ENCODE measurements at places on chromosomes 12 and 14.
A peak's percentile ranks its signal among the peaks of the same experiment; 100 is the strongest.

DNA sequence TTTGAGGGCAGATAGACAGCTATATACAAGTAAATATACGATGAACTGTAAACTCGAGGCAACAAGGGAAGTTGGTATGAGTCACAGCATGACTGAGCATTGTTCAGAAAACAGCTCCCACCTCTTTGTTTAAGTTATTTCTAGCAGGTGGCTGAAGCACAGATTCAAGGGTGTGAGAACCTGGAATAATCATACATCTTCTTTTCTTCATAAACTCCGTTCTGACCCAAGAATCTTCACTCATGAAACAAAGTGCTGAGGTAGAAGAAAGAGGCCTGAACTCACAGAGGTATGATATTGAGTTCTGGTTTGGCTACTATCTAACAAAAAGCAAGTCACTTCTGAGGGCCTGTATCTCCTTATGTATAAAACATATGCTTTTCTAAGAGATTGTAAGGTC is 364.1 kb upstream of the KITLG start:
- DNase-seq = no peak

- DNase-seq = no peak
Observed at GRCh38 chr12:79842630-79843029, 92.3 kb downstream of the PPP1R12A start.

GRCh38 chr12:131923260-131923659 is 5.8 kb upstream of the PUS1 start:
- no peak for DNase-seq

GRCh38 chr14:94062344-94062940 is 18.6 kb downstream of the DDX24 start:
- no peak for DNase-seq

DNA sequence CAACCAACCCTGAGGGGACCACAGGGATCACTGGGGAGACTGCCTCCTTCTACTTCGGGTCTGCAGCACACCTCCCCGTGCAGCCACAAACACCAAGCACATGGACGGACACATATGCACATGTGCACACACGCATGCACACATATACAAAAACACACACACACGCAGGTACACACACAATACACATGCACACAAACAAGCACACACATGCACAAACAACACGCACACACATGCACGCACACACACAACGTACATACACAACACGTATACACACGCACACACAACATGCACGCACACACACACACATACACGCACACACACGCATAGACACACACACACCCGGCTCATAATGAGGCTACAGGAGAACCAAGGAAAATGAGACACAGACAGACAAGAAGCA is 203.6 kb downstream of the DPF3 start:
- no peak for DNase-seq

GRCh38 chr12:19183121-19183838 is 53.7 kb downstream of the PLEKHA5 start:
- DNase-seq = no peak

DNA sequence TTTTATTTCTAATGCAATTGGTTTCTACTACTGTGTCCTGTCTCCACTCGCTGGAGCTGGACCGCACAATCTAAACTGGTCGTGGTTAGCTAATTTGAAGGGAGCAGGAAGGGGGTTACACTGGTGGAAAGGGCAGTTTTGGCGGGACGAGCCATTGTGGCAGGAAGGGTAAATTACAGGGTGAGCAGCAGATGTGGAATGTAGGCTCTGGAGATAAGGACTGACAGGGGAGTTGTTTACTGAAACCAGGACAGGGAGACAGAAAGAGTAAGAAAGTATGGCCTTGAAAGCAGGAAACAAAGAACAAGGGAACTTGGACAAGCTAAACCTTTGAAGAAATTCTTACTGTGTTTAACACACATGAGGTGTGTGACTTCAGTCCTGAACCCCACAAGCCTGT is 147.8 kb downstream of the ATXN7L3B start:
- DNase-seq = no peak

GRCh38 chr14:61503167-61503801 is 181.9 kb downstream of the PRKCH start:
- DNase-seq = no peak

- no peak for DNase-seq
Observed at GRCh38 chr14:51566831-51567582, 84.7 kb upstream of the FRMD6 start.

DNA sequence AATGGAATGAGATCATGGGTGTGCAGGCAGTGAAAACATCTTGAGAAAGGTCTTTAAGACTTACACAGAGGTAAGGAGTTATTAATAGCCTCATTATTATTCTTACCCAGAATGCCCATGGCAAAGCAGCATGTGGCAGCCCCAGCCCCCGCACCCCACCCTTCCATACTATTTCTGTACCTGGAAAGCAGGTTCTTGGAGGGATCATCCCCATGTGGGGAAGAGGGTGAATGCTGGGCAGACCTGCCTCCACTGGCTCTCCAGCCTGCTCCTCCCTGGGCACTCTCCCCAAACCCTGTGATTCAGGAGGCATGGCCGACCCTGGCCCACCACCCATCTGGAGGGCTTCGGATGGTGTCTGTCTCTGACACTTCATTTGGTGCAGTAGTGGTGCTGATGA is 28.3 kb downstream of the NPC2 start:
- no peak for DNase-seq

DNA sequence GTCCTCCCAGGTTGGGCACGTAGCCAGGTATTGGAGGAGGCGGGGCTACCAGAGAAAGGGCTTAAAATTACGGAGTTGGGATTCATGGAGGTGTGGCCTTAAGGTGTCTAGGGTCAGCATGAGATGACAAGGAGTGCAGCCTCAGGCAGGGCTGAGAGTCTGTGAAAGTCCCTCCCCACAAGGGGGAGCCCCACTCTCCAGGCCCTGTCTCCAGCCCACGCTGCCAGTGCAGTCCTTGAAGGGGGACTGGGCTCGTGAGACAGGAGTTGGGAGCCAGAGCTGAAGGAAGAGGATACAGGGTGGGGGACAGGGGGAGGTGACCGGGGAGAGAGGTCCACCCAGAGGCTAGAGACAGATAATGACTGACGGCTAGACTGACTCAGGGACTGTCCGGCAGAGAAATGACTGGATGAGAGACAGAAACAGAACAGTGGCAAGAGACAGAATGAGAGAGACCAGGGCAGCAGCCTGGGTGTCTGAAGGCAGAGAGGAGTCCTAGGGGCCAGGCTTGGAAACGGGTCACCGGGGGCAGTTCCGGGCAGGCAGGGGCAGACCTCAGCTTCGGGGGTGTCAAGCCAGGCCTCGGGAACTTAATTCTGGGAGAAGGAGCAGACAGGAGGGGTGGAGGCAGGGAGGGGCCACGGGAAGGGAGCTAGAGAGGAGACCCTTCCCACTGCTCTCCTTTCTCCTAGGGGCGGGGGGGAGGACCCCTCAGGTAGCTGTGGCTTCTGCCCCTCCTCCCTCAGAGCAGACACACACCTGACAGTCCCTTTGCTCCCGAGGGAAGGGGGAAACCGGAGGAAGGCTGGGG is 970 bp downstream of the CDH24 start:
- DNase-seq = no peak

DNA sequence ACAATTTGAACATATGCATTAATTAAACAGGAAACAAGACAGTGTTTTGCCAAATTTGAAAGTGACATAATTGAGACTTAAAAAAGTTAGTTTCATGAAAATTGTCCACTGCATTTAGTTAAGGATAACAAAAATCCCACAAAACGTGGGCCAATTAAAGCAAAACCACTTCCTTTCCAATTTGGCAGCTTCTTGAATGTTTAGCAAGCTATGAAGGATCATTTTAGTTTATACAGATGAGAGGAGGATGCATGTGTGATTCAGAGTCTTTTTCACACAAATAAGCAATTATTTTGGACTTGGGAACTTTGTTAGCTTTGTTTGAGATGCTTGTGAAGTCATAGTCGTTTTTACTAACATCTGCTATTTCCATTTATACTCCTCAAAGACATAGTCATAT is 109.6 kb downstream of the ATXN7L3B start:
- no peak for DNase-seq

- DNase-seq = peak; percentile 79
Observed at GRCh38 chr12:124517260-124518050, 50.0 kb downstream of the NCOR2 start.

DNA sequence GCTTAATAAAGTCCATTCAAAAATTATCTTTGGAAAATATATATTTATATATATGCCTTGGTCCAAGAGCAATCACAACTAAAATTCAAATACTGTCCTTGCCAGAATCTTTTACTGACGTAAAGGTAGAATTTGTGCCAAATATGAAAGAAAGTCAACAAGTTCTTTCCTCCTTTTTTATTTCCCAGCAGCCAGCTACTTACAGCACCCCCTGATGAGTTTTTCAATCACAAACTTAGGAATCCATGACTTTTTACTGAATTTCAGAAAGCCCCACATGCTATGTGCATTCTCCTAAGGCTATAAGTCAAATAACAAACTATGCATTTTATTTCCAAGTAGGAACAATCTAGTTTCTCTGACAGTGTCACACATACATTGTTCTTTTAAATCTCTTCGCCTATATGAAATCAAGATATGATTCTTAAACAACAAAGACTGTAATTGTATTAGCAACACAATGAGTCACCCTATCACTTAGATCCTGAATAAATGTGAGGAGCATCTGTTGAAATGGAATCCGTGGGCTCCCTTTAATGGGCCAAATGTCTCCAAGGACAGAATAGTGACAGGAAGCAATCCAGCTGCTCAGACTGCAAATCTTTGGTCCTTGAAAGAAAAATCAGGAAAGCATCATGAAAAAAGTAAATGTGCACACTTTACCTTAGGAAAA is 271.4 kb downstream of the DUSP6 start:
- no peak for DNase-seq

DNA sequence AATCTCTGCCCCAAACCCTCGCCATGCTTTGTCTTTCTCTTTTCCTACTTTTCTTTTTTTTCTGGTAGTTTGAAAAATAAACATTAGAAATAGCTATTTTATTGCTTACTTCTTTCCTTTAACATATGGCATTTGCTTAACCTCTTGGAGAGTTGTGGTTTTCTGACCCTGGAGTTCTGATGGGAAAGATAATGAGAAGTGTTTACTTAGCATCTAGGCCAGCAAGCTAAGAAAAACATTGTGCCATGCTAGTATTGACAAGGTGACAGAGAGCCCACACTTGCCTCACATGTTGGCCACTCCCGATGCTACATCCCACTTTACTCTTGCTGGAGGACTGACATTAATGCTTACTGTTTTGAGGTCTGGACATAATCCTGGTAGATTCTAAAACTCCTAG is 886.2 kb downstream of the DIO2 start:
- DNase-seq = no peak

DNA sequence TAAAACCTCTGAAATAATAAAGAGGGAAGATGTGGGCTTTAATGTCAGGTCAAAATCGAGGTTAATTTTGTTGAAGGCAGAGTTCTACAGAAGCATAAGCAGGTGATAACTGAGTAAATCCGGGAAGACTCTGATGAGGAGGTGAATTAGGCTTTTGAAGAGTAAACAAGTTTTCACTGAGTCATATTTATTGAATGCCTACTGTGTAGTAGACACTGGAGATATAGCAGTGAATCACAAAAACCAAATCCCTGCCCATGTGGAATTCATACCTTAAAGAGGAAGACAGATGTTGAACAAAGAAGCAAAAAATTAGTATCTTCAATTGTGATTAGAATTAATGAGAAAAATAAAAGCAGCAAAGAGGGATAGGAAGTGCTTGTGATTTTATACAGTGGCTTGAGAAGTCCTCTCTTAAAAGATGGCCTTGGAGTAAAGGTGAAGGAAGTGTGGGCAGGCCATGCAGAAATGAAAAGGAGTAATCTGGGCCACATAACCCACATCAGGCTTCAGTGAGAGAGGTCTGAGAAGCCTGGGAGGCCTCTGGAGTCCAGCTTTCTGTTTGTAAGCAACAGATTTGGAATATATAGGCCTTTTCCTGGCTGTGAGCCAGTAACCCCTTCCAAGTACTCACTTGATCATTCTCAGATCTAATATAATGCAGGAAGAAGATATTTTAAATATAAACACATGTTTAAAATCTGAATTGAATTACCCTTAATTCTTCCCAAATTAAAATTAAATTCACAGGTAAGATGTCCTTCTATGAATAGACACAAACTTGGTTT is 46.7 kb downstream of the BHLHE41 start:
- DNase-seq = no peak

- no peak for DNase-seq
Observed at GRCh38 chr14:71688576-71688975, 243.7 kb upstream of the RGS6 start.

- no peak for DNase-seq
Observed at GRCh38 chr14:77738559-77739250, 22.3 kb downstream of the SNW1 start.

Data from NCI-H1048 (cell line).